IPS DF 19.7 (cell line): ENCODE measurements at places on chromosomes 12 and 14.

DNA sequence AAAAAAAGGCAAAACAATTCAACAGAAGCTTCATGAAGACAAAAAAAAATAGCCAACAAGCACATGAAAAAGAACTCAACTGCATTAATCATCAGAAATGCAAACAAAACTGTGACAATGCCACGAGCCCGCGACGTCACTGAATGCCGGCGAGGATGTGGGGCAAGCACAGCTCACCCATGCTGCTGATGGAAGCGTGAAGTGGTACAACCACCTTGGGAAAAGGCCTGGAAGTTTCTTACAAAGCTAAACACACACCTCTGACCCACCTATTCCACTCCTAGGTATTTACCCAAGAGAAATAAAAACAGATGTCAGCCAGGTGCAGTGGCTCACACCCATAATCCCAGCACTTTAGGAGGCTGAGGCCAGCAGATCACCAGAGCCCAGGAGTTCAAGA lies 10.5 kb downstream of the BTBD6 start:
- DNase-seq, result no peak

GRCh38 chr14:58923751-58924405 lies 264.6 kb upstream of the DAAM1 start:
- no peak for DNase-seq

DNA sequence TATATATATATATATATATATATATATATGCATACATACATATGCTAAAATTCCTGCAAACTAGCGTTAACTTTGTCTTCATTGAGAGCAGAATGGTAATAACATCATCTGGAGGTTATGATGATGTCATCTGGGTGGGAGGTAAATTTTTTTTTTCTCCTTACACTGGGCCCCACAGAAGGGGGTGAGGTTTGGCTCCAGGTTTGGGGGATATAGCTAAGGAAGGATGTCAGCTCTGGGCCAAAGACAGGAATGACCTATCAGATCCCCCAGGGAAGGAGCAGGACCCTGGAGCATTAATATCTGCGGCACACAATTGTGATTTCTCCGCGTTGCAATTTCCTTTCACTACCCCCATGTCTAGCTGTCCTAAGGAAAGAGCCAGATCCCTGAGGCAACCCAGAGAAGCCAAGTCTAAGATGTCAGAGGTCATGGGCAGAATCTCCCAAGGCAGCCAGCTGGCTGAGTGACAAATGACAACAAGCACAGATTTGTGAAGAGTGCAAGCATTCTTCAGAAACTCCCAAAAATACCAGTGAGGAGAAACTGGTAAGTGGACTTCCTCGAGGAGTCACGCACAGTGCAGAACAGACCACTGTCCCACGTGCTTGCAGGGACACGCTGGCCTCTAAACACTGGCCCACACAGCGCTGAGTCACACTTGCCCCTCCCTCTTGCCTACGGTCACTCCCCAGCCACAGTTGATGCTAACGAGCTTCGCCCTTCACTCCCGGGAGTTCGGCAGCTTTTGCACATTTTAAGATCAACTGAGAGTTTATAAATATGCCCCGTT lies 9.9 kb downstream of the UBC start:
- DNase-seq, result no peak

- no peak for DNase-seq
Measured at GRCh38 chr12:56341616-56342015, 2.9 kb downstream of the IL23A start.

GRCh38 chr12:32005496-32006125 lies 46.4 kb downstream of the RESF1 start:
- DNase-seq, result no peak

GRCh38 chr12:77130193-77130592 lies 64.8 kb upstream of the E2F7 start:
- DNase-seq, result no peak

- DNase-seq, result no peak
Measured at GRCh38 chr14:22180045-22180444, 409.0 kb downstream of the DAD1 start.

DNA sequence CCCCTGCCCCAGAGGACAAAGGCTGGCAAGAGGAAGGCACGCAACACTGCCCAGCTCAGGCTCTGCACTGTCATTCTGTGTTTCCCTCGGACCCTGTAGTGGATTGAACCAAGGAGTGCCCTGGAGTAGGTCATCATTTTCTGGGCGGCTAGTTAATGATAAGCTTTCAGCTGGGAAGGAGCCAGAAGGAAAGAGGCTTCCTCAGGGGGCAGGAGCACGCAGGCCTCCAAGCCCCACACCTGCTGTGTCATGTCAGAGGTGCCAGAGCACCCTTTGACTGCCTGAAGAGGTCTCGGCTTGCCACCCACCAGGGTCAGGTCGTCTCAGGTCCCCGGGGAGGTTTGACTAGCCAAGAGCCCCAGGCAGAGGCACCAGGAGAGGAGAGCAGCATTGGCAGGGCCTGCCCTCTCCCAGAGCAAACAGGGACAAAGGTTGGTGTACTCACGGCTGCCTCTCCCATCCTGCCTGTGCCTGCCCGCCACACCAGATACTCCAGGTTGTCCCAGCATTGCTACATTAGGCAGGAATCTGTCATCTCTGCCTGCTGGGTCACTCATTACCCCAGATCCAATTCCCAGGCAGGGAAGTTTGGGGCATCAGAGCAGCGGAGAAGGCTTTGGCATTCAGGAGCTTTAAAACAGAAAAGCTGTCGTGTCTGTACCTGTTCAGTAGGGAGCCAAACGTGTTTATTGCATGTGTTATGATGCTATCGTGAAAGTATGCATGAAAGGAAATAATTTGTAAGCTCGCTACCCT lies 33.5 kb upstream of the ATP2A2 start:
- no peak for DNase-seq

- DNase-seq, result no peak
Measured at GRCh38 chr12:101792046-101792931, 38.5 kb downstream of the GNPTAB start.

DNA sequence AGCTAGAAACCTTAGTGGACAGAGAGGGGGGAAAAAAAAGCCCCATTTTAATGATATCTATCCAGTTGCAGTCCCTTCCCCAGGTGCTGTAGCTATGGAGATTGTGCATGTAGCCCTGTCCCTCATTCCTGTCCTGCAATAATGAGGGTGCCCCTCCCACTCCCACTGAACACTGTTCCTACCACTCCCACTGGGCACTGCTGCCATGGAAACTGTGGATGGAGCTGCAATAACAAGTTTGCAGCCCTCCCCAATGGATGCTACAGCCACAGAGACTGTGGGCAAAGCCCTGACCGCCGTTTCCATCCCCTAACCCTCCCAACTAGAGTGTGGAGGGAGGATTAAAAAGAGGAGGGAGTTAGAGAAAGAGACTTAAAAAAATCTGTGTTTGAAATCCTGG lies 238.3 kb downstream of the FUT8 start:
- no peak for DNase-seq

- DNase-seq, result no peak
Measured at GRCh38 chr12:48961801-48962200, 4.5 kb upstream of the ARF3 start.

GRCh38 chr12:132653567-132654290 lies 33.4 kb downstream of the POLE start:
- no peak for DNase-seq

DNA sequence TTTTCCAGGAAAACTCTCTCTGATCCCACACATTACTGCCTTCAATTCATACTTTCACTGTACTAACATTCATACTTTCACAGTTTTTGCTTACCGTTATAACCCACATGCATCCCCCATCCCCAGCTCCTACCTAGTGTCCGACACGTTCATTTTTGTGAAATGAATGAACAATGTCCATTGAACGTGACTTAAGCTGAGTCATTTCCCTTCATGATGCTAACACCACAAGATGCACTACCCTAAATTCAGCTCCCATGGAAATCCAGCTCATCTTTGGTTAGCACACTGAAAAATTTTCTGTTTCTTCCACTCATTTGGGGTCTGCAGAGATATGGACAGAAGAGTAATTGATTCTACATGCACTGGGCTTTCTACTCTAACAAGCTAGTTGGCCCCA lies 84.7 kb downstream of the GALNT4 start:
- DNase-seq, result no peak

DNA sequence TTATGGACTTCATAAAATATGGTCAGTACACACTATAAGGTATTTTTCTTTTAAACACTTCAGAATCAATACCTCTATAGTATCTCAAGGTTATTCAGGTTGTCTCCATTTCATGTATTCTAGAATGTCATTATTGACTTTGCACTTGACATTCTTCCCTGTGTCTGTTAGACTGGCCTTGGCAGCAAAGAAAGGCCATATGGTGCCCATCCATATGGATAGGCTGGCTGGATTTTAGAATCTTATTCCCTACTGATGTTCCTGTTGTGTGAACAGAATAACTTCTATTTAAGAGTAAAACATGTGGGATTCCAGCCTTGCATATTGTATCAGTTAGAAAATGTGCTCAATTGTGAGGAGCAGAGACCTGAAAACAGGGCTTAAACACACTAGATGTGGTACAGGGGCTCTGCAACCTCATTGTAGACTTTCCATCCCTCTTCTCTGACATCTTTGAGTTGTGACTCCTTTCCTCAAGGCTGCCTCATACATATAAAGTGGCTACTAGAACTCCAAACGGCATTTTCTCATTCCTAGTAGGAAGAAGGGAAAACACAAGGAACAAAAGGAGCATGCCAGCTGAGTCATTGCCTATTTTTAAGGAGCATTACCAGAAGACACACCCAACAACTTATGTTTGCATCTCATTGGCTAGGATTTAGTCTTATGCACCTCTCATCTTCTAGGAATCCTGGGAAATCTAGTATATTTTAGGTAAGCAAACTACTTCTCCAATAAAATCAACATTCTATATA lies 221.2 kb upstream of the TMPO start:
- DNase-seq, result no peak

DNA sequence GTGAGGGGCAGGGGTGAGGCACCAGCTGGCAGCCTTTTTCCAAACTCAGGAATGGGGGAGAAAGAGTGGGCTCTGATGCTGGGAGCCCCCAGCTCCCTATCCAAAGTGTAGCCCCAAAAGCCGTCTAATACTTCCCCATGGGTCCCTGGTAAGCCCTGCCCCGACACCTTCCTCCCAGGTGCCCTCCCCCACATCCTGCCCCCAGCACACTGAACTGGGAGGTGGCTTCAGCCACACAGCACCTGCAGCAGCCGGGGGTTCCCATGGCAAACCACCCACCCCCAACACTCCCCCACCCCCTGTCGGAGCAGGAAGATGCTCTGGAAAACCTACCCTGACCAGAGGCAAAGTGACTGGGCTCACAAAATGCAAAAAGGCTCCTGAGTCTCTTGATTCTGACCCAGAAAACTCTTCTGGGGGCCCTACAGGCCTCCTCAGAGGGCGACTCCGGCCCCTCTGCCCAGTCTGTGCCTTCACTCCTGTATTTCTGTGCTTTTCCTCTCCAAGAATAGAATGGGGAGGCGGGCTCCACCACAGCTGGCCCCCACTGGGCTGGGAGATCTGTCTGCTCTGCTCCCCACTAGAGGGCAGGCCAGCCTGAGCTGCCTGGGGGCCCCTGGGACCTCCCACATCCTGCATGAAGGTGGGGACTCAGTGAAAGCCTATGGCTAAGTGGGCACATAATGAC lies 81.6 kb downstream of the ITPK1 start:
- no peak for DNase-seq

DNA sequence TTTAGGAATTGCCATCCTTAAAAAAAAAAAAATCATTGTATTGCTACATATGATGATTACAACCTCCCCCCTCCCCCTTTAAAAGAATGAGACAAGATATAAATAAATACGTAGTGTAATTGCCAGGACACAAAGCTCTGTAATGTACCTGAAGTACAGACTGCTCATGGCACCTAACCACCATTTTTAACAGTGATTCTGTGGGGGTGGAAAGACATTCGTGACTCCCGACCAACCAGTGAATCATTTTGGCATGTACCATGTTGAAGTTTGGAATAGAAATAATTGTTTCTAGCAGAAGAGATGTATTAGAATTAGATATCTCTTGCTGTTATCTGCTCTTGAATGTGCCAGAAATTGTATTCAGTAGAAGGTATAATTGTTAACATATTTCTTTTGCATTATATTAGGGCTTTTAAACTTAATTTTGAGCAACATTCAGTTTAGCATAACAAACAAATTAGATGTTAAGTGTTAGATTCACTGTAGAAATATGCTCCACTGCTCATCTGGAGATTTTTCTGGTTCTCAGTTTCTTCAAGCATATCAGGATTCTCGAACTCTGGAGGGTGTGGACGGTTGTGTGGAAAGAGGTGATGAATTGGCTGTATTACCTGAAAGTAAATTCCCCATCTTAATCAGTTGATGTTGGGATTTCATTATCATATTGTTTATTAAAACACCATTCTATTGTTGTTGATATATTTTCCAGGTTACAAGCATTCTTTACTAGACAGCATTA lies 31.1 kb downstream of the FRS2 start:
- DNase-seq, result no peak

- no peak for DNase-seq
Measured at GRCh38 chr14:91315844-91316267, 71.4 kb upstream of the GPR68 start.

DNA sequence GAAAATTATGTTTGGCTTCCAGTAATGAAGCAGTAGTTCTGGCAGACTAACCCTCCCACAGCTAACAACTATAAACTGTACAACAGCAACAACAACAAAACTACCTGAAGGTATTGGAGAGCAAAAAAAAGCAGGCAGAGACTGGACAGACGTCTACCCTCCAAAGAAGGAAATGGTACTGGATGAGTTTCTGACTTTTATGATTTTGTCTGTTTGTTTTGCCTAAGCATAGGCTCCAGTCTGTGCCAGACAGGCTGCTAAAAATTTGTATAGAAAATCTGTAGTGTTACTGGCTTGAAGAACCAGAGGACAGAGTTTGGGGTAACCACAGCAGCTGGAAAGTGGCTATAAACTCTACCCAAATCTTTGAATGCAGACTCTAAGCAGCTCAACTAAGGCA lies 131.3 kb downstream of the SLC25A47 start:
- DNase-seq, result no peak

DNA sequence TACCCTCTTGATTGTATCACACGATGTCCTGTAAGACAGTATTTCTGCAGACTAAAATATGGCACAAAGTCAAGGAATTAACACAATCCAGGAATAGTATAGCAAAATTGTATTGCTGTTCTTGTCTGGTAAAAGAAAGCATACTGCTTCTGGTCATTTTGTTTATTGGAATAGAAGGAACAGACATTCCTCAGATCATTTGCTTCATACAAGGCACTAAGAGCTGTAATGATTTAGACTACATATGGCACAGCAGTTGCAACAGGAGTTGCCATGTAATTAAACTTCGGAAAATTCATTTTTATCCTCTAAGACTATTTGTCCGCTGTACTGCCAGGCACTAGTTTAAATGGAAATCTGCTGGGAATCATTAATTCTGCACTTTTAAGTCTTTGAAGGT lies 7.6 kb upstream of the KERA start:
- DNase-seq, result no peak
